ENCODE measurements at places on chromosomes 3 and 15.

DNA sequence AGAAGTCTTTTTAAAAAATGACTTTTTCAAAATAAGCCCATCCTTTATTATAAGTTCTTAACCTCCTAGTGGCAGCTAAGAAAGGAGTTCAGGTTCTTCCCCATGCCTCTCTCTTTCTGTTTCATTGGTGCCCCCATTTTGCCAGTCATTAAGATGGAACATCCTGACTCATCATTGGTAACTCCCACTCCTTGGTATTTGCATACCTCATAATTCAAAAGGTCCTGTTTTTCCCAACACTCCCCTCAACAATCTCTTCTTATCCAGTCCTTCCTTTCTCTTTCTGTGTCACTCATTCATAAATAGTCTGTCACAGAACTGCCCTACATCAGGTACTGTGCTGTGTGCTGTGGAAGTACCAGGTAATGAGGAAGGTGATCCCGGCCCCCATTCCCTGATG is 394.0 kb downstream of the FOXP1 start:
- peak; percentile 12 for DNase-seq

GRCh38 chr3:167587651-167588050 is 66.1 kb downstream of the WDR49 start:
- no peak for DNase-seq

GRCh38 chr15:70320482-70320881 is 222.8 kb upstream of the TLE3 start:
- DNase-seq: no peak

- DNase-seq: no peak
Measured at GRCh38 chr15:73765778-73766177, 12.6 kb upstream of the INSYN1 start.

- DNase-seq: no peak
Measured at GRCh38 chr15:59401824-59402569, 29.3 kb upstream of the MYO1E start.

DNA sequence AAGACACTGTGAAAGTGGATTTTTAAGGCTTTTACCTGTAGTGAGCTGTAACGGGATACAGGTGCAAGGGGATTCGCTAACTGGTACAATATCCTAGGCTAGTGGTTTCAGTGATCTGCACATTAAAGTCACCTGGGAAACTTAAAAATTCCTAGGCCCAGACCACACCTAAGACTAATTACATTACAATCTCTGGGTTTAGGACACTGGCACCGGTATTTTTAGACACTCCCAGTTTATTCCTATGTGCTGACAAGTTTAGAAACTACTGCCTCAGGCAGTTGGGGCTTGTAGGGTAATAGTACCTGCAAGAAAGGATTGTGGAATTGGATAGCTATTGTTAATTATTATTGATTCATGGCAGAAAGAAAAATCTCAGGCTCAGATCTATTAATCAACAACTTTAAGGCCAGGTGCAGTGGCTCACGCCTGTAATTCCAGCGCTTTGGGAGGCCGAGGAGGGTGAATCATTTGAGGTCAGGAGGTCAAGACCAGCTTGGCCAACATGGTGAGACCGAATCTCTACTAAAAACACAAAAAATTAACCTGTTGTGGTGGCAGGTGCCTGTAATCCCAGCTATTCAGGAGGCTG is 50.4 kb upstream of the CASR start:
- no peak for DNase-seq

All from foreskin fibroblast (primary cell).